ENCODE measurements at places on chromosomes 11 and 22.

DNA sequence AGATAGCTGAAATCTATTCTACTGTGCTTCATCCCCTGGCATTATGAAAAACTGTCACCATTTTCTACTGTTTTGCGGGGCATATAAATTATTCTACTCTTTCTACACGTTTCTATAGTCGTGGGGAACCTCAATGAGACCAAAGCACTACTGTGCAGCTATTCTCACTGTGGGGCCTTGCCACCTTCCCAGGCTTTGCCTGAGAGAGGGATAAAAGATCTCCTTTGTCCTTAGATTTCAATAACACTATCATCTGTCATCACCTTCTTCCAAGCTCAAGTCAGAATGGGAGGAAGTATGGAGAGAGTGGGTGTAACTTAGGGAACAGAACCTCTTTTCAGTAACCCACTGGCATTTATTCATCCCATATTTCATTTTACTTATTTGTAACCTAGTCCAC lies 1462.1 kb upstream of the RAG2 start:
- DNase-seq: no peak

- no peak for DNase-seq
These were observed 82.6 kb downstream of the TENM4 start for GRCh38 chr11:79358258-79358657.

- no peak for DNase-seq
These were observed 49.0 kb downstream of the DNHD1 start for GRCh38 chr11:6545917-6546605.

- no peak for DNase-seq
These were observed 27.3 kb upstream of the MUC5AC start for GRCh38 chr11:1130276-1131032.

DNA sequence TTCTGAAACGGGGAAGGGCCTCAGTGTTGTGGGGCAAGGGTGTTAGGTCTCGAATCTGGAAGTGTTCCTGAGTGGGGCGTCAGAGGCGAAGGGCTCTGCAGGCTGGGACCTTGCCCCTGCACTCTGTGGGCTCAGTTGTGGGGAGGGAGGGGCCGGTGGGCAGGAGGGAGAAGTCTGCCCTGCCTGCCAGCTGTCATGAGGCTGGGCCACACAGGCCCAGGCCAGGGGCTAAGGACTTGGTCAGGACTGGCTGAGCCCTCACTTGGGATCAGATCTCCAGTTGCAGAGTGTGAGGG lies at the start of gene CRACR2B:
Gene CRACR2B (plus strand): TSS at position 23 of the 296 bp plus-strand sequence. CDS start 689 bp downstream, outside the sequence.
- DNase-seq: no peak

GRCh38 chr11:407651-408123 lies 7.1 kb downstream of the SIGIRR start:
- no peak for DNase-seq

DNA sequence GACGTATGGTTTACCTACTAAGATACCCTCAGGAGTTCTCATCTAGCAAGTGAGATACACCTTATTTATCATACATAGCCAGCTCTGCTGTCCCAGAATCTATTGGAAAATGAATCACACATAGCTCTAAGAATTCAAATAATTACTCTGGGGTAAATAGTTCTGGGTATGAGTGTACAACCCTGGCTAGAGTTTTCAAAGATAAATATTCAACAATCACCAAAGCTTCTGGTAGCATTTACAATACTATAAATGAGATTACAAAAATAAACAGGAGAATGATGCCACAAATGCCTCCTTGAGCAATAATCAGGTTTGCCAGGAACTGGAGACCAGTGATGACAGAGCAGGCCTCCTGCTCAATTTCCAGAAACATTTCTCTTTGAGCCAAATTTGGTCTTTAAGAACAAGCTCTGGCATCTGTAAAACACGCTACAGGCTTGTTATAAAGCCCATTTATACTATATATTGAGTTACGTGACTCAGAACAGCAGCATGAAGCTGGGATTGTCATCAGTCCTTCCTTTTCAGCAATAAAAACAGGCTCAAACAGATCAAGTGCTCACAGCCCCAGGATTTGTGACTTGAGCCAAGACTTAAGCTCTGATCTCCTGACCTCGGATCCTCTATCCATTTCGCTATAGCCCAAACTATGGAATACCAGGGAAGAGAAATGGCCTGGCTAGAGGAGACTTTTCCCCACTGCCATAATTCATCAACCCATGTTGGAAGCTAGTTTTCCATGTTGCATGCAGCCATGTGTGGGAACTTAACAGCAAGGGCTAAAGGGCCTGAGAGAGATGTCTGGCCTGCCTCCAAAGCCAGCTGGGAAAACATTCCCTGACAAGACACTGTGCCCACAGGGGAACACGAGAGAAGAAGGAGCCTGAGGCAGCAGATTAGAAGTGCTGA lies 19.7 kb downstream of the RAB30 start:
- no peak for DNase-seq

GRCh38 chr11:113577356-113578032 lies 102.3 kb upstream of the DRD2 start:
- DNase-seq: no peak

GRCh38 chr22:47209547-47210023 lies 447.1 kb downstream of the TBC1D22A start:
- no peak for DNase-seq
